ENCODE measurements at places on chromosomes 5 and 9.

DNA sequence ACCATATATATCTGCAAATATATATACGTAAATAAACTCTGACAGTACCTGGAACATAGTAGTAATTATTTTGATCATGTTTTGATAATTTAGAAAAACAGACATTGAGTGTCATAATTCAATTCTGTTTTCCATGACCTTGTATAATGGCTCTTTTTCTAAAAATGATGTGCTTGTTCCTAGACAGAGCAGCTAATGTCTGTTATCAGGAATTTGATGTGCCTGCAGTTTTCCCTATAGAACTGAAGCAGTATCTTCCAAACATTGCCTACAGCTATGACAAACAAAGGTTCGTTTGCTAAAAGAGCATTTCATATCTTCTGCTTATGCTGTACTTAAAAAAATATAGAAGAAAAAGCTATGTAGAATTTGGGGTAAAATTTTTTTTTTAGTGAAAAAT, 5.3 kb downstream of the SETD9 start:
- no peak for DNase-seq

GRCh38 chr9:567128-567746, 274.3 kb upstream of the DMRT1 start:
- no peak for DNase-seq

- DNase-seq = no peak
These were observed 136.8 kb downstream of the C5orf15 start for GRCh38 chr5:133831491-133832224.

DNA sequence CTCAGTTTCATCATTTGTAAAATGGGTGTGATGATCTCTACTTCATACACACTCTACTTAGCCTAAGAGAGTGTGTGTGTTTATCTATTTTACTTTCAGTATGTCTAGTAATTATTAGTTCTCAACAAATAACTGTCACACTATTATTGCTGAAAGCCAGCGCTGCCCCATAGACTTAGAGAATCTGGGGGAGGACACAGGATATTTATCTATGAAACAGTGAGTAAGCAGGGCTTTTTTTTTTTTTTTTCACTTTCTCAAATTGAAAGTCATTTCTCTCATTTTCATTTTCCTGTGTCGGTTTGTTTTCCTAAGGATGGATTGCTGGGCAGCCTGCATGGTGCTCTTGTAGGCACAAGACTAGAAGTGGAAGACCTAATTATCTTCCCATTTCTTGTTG, 248.4 kb upstream of the RPS23 start:
- no peak for DNase-seq

Measured in liver (tissue), 10 donors.